ENCODE measurements at places on chromosomes 11 and 22.

DNA sequence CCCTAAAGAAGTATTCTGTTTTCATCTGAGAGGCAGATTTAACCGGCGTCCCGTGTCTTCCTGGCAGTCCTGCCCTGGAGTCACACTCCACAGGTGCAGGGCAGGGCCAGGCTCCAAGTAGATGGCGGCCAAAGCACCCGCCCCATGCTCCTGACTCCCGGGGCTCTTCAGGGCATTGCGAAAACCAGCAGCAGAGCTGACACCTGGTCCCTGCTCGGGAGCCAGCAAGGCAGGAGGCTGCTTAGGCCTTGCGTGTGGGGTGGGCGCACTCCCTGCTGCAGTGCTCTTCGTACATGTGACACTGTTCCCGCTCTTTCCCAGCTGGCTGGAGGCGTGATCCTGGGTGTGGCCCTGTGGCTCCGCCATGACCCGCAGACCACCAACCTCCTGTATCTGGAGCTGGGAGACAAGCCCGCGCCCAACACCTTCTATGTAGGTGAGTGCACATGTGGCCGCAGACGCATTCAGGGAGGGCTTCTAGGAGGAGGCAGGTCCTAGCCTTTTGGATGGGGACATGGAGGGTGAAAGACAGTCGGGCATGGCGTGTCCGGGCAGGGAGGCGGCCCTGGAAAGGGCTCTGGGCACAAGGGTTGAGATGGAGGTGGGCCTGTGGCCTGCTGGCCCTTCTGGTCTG is 10.3 kb upstream of the TSSC4 start:
- no peak for DNase-seq

DNA sequence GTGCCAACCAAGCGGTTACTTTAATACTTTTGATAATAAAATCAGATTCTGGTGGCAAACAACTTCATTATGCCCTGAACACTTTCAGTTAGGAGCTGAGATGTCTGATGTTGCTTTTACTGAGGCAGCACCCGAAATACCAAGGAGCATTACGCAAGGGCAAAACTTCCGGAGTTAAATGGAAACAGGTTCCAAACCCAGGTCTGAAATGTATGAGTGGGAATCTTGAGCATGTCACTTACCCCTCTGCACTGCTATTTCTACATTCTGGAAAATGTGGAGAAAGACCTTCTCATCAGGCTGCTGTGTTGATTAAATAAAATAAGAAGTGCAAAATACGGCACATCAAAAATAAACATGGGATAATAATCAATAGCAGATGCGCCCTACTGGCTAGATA is 315.1 kb downstream of the LARGE1 start:
- no peak for DNase-seq

GRCh38 chr22:37165940-37166674 is 16.4 kb upstream of the IL2RB start:
- DNase-seq = no peak

- no peak for DNase-seq
These were observed 19.9 kb downstream of the TRAF6 start for GRCh38 chr11:36490026-36490806.

DNA sequence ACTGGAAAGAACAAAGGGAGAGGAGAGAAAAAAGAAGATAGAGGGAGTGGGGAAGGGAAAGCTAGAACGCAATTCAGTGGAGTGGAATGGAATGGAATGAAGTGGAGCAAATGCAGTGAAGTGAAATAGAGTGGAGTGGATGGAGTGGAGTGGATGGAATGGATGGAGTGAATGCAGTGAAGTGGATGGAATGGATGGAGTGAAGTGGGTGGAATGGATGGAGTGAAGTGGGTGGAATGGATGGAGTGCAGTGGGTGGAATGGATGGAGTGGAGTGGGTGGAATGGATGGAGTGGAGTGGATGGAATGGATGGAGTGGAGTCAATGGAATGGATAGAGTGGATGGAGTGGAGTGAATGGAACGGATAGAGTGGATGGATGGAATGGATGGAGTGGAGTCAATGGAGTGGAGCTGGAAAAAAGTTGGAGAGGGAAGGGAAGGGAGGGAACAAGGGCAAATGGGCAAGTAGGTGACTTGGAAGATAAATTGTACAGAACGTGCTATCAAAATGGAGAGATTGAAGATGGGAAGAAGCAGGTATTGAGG is 13.9 kb downstream of the IFITM10 start:
- DNase-seq = no peak

- DNase-seq = peak; percentile 10
These were observed 3.1 kb upstream of the POLD4 start for GRCh38 chr11:67356387-67356863.

DNA sequence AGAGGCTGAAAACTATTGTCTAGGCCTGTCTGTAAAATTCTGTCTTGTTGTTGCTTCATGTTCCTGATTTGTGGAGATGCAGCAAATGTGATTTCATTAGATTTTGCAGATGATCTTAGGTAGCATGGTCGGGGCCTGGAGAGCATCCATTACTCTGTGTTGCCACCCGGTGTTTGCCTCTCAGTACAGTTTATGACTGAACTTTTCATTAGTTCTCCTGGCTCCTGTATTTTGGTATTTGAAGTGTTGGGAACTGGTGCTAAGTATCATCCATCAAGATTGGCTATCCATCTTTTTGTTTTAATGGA is 7.7 kb downstream of the YWHAH start:
- no peak for DNase-seq

DNA sequence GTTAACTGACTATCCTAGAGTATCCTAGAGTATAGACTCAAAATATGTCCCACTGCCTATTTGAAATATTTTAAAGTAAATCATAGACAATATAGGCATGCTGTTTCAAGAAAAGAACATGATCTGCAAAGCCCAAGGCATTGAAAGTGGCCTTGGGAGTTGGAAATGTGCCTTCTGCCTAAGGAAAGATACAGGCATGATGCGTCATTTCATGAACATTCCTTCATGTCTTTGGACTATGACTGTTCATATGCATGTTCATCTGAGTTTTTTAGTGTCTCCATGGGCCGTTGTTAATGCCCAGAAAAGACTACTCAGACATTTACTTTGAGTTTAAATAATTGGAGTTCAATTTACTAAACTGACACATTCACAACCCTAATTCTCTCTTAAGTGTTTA is 69.7 kb upstream of the PRDM11 start:
- DNase-seq = no peak

GRCh38 chr22:49701380-49702067 is 126.1 kb downstream of the BRD1 start:
- DNase-seq = no peak

All from D721Med (cell line).